ENCODE measurements at places on chromosomes 3 and 15. TPM values are rescaled to one million over a fixed set of nuclear protein-coding genes. Genes with fewer than 3 reads are reported as not detected.
A peak's percentile ranks its signal among the peaks of the same experiment; 100 is the strongest.

GRCh38 chr3:9347887-9348286 is 15.0 kb upstream of the THUMPD3 start:
- no peaks in the 10 kb centered on the region for H3K4me1 ChIP-seq
- no peaks in the 10 kb centered on the region for H3K36me3 ChIP-seq
- H3K4me3 ChIP-seq = no peak overlapping the region
- H3K27ac ChIP-seq = no peak overlapping the region
- peaks cover 18% of the 10 kb centered on the region for H3K27me3 ChIP-seq
- DNase-seq = no peak

- H3K4me1 ChIP-seq = peaks cover 7% of the 10 kb centered on the region
- peaks cover 6% of the 10 kb centered on the region for H3K36me3 ChIP-seq
- H3K4me3 ChIP-seq = no peak overlapping the region
- H3K27me3 ChIP-seq = no peaks in the 10 kb centered on the region
These were observed 22.4 kb downstream of the HPS3 start for GRCh38 chr3:149151843-149152242.

- no peak overlapping the region for H3K4me3 ChIP-seq
- no peaks in the 10 kb centered on the region for H3K27me3 ChIP-seq
- H3K4me1 ChIP-seq = no peaks in the 10 kb centered on the region
- H3K27ac ChIP-seq = no peak overlapping the region
- DNase-seq = no peak
- no peaks in the 10 kb centered on the region for H3K36me3 ChIP-seq
These were observed 52.8 kb downstream of the PPM1L start for GRCh38 chr3:160808838-160809237.

GOLGA8G gene
- total RNA-seq = not detected

MCF2L2 gene
- total RNA-seq = 3.2 TPM

DNA sequence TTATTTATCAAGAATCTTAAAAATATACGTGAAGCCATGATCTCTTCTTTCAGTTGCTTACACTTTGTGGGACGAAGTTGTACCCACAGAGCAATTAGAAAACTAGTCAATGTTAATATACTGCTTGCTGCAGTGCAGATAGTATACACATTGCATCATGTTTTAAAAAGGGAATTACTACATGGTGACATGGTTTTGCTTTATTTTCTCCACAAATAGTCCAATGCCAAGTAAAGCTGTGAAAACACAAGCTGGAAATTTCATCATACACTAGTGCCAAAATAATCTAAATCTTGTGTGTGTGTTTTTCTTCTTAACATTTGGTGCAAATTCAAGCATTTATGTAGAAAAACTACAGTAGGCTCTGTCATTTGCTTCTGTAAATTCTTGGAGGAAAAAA is 233.0 kb downstream of the EPHA3 start:
- no peak overlapping the region for H3K4me3 ChIP-seq
- H3K27me3 ChIP-seq = no peaks in the 10 kb centered on the region
- H3K4me1 ChIP-seq = no peaks in the 10 kb centered on the region
- H3K27ac ChIP-seq = no peak overlapping the region
- DNase-seq = no peak

DNA sequence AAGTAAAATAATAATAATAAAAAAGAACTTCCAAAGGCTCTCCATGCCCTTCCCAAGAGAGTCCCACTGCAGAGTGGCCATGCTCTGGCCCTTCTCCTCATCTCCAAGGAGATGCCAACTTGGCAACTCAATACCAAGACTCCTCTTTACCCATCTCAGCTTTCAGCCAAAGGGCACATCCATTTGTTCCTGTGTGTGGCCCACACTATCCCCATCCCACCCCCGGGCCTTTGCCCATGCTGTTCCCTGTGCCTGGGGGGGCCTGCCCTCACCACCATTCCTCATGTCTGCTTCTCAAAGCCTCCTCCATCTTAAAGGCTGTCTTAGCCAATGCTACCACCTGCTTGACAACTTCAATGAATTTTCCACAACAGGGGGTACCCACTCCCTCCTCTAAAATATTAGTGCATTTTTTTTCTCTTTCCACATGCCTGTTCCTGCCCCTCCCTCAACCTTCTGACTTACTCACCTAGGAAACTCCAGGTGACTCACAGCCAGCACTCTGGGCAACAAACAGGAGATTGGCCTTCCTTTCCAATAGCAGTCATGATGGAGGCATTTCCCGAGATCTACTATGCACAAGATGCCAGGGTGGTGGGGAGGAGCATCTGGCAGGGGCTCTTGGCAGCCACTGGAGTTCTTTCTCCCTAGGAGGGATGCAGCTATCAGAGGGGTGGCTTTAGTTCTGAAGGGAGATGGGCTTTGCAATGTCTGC is 109.4 kb upstream of the SMAD3 start:
- peaks cover 6% of the 10 kb centered on the region for H3K27me3 ChIP-seq
- H3K4me3 ChIP-seq = no peak overlapping the region
- no peak for DNase-seq
- no peak overlapping the region for H3K27ac ChIP-seq

- H3K36me3 ChIP-seq = no peaks in the 10 kb centered on the region
- no peaks in the 10 kb centered on the region for H3K27me3 ChIP-seq
- no peak overlapping the region for H3K4me3 ChIP-seq
- no peak overlapping the region for H3K27ac ChIP-seq
- no peaks in the 10 kb centered on the region for H3K4me1 ChIP-seq
These were observed 55.6 kb downstream of the TMEM45A start for GRCh38 chr3:100548053-100548452.

GRCh38 chr3:126108676-126109050 is 24.7 kb upstream of the SLC41A3 start:
- no peaks in the 10 kb centered on the region for H3K4me1 ChIP-seq
- DNase-seq = no peak
- H3K27me3 ChIP-seq = peaks cover 2% of the 10 kb centered on the region
- H3K4me3 ChIP-seq = no peak overlapping the region
- H3K36me3 ChIP-seq = no peaks in the 10 kb centered on the region
- H3K27ac ChIP-seq = no peak overlapping the region

UBA7 gene
- total RNA-seq = 3.3 TPM

- H3K27me3 ChIP-seq = no peaks in the 10 kb centered on the region
- 0 out of 3 replicates have a peak, but pooled peaks cover 3% of the 10 kb centered on the region for H3K36me3 ChIP-seq
- DNase-seq = no peak
These were observed 102.9 kb downstream of the SUCLG2 start for GRCh38 chr3:67551361-67552016.

DNA sequence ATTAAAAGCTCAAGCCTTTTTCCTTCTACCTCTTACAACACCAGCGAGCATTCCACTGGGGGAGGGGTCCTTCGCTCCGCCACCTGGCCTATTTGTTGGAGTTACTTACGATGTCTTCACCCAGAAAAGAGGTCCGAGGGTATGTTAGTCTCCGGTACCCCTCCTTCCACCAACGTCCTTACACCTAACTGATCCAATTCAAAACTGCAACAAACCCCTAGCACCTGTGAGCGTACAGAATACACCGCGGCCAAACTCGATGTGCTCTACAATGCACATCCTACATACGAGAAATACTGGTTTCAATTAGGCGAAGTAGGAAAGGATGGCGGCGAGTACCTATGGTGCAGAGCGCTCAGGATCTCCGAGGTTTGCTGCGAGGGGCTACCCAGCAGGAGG is 944 bp downstream of the SLITRK3 start:
- no peak overlapping the region for H3K4me3 ChIP-seq
- no peaks in the 10 kb centered on the region for H3K36me3 ChIP-seq
- no peak overlapping the region for H3K27ac ChIP-seq
- no peaks in the 10 kb centered on the region for H3K27me3 ChIP-seq
- no peak for DNase-seq

- no peak overlapping the region for H3K27ac ChIP-seq
- no peaks in the 10 kb centered on the region for H3K27me3 ChIP-seq
- DNase-seq = no peak
- H3K4me1 ChIP-seq = peaks cover 13% of the 10 kb centered on the region
- no peaks in the 10 kb centered on the region for H3K36me3 ChIP-seq
These were observed 25.9 kb upstream of the GOLGA8B start for GRCh38 chr15:34609102-34610057.

DNA sequence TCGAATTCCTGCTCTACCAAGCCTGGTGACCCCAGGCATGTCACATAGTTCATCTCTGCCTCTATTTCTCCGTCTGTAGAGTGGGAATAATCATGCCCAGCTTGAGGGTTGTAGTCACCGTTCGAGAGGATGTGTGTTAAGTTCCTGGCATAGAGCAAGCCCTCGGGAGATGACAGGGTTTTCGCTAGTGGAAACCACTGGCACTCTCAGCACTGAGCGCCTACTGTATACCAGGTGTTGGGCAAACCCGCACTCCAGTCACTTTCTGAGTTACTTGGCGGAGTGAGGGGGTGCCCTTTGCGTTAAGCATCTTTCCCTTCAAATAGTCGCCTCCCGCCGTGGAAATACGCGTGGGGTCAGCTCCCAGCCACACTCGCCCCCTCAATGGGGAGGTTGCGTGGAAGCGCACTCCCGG is 5.1 kb downstream of the FEZF2 start:
- H3K36me3 ChIP-seq = no peaks in the 10 kb centered on the region
- no peak overlapping the region for H3K27ac ChIP-seq
- no peaks in the 10 kb centered on the region for H3K4me1 ChIP-seq
- DNase-seq = no peak
- peaks cover 39% of the 10 kb centered on the region for H3K27me3 ChIP-seq

NME9 gene
- not detected for total RNA-seq

DNA sequence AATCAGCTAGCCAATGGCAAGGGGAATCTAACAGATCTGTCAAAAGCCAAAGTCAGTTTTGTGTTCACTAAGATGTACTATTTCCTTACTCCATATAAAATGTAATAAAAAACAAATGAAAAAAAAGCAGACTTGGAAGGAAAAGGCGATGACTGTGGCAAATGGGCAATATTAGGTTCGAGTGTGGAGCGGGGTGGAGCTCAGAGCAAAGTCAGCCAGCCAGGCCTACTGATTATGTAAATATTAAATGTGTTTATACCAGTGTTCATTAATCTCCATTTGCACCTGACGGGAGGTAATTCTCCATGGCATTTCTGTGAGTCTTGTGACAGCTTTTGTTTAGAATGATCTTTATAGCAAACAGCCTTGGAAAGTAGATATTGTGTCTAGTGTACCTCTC is 96.2 kb upstream of the KCNMB2 start:
- no peaks in the 10 kb centered on the region for H3K36me3 ChIP-seq
- DNase-seq = no peak
- no peak overlapping the region for H3K4me3 ChIP-seq

SEMA3F gene
- total RNA-seq = 2.6 TPM

ZNF197 gene
- 13.9 TPM for total RNA-seq

DNA sequence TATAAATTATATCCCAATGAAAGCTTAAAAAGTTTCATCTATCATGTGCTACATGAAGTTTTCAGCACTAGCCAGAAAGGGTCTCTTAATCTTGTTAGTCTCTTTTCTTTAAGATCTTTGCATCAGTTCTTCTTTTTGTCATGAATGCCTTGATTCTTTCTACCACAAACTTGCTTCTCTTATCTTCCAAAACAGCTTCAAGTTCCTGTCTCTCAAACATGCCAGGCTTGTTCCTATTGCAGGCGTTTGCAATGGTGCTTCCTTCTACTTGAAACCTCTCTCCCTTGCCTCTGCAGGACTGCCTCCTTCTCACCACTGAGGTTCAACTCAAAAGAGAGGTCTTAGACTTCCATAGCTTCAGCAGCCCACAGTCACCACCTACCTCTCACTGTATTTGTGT is 104.3 kb upstream of the FRMD4B start:
- H3K4me1 ChIP-seq = no peaks in the 10 kb centered on the region
- H3K27ac ChIP-seq = no peak overlapping the region
- no peak for DNase-seq
- no peaks in the 10 kb centered on the region for H3K36me3 ChIP-seq

COX17 gene
- 44.2 TPM for total RNA-seq

DNA sequence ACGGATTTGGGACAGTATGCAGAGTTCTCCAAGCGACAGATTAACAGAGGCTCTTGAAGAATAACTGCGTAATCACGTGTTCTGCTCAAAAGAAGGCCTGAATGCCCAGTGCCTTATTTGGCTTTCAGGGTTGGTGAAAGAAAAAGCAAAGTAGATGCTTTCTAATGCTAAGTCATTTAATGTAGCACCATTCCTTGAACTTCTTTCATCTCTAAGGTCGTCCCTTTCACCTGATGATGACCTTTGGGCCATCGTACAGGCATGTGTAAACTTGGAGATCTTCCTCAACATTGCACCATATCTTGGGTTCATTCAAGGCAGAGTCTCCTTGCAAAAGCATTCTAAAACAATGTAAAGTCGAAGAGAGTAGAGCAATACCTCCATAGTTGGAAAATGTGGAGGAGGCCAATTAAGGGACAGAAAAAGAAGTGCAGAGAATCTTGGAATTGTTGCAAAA is 48.9 kb downstream of the TMEM44 start:
- DNase-seq = no peak
- H3K36me3 ChIP-seq = peaks cover 20% of the 10 kb centered on the region
- peak overlapping the region; percentile 95 for H3K27ac ChIP-seq

GRCh38 chr3:196624067-196624790 is 15.3 kb upstream of the NRROS start:
- no peaks in the 10 kb centered on the region for H3K36me3 ChIP-seq
- no peak for DNase-seq
- peaks cover 13% of the 10 kb centered on the region for H3K4me1 ChIP-seq
- H3K27me3 ChIP-seq = no peaks in the 10 kb centered on the region

GOLGA6L7 gene
- total RNA-seq = 0.11 TPM

DNA sequence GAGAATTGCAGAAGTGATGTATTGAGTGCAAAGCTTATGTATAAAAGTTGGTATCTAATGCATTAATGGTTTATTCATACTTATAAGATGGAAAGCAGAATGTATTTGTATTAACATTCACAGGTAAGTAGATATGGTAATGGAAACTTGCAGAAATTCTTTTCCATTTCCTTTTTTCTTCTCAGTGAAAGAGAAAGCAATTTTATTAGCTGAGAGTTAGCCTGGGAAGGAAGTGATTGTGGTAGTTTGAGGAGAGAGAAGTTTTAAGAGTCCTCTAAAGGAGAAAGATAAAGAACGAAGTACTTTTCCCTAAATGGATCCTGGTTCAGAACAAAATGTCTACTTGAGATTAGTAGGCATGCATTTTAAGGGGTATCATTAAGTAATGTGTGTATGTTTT is 60.1 kb upstream of the OSTN start:
- H3K36me3 ChIP-seq = no peaks in the 10 kb centered on the region
- H3K4me3 ChIP-seq = no peak overlapping the region
- no peaks in the 10 kb centered on the region for H3K27me3 ChIP-seq
- H3K27ac ChIP-seq = no peak overlapping the region
- no peak for DNase-seq

MAN2C1 gene
- 120 TPM for total RNA-seq

CYP19A1 gene
- 1.6 TPM for total RNA-seq

IQSEC1 gene
- 37.1 TPM for total RNA-seq

SEMA3G gene
- not detected for total RNA-seq

GRCh38 chr3:55330355-55330754 is 156.8 kb downstream of the WNT5A start:
- H3K4me3 ChIP-seq = no peak overlapping the region
- H3K27ac ChIP-seq = no peak overlapping the region
- H3K4me1 ChIP-seq = no peaks in the 10 kb centered on the region
- no peaks in the 10 kb centered on the region for H3K36me3 ChIP-seq

- no peaks in the 10 kb centered on the region for H3K36me3 ChIP-seq
- no peaks in the 10 kb centered on the region for H3K4me1 ChIP-seq
- H3K27me3 ChIP-seq = no peaks in the 10 kb centered on the region
- DNase-seq = no peak
- no peak within 1 kb of the TSS for H3K4me3 ChIP-seq
These were observed at the start of gene TNFAIP8L3 for GRCh38 chr15:51094606-51095569. TSS of gene TNFAIP8L3 (minus strand) at chr15:51094906. CDS start at chr15:51094595, 311 bp downstream.

- H3K4me1 ChIP-seq = no peaks in the 10 kb centered on the region
- no peak overlapping the region for H3K4me3 ChIP-seq
- DNase-seq = no peak
- H3K27ac ChIP-seq = no peak overlapping the region
- H3K36me3 ChIP-seq = no peaks in the 10 kb centered on the region
- H3K27me3 ChIP-seq = peaks cover 6% of the 10 kb centered on the region
These were observed 42.9 kb downstream of the MYO1E start for GRCh38 chr15:59329570-59330350.
